ENCODE measurements at places on chromosomes 1 and 21.

DNA sequence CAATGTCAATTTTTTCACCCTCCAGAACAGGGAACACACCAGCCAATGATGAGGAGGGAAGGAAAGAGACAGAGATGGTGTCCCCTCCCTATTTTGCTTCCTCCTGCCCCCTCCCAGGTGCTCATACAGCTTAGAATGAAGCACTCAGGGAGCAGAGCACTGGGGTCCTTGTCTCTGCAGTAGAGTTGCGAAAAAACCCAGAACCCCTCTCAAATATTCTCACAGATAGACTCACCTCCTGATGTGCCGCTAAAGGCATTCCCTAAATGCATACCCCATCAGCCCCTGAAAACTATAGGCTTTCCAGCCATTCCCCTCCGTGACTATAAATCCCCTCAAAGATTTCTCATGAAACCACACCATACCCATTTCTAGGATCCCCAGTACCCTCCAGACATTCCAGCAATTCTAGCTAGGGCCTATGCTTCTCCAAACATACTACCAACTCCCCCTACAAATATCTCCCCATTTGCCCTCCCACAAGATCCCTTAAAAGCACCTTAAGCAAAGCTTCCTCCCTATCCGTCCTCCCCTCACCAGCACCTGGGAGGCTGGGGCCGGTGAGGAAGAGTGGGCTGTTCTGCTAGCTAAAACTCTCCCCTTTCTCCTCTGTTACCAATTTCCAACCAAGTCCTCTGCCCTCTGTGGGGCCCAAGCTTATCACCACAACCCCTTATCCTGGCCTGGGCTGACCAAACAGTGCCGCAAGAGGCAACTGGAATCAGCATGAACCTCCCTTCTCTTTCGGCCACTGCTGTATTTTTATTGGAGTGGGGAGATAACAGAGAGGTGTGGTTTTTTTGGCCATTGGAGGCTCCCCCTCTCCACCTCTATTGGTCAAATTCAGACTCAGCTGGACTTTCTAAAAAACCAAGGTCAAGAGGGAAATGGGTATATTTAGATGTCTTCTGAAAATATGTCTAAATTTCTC, 54.7 kb downstream of the RHBG start:
- no peak for DNase-seq

DNA sequence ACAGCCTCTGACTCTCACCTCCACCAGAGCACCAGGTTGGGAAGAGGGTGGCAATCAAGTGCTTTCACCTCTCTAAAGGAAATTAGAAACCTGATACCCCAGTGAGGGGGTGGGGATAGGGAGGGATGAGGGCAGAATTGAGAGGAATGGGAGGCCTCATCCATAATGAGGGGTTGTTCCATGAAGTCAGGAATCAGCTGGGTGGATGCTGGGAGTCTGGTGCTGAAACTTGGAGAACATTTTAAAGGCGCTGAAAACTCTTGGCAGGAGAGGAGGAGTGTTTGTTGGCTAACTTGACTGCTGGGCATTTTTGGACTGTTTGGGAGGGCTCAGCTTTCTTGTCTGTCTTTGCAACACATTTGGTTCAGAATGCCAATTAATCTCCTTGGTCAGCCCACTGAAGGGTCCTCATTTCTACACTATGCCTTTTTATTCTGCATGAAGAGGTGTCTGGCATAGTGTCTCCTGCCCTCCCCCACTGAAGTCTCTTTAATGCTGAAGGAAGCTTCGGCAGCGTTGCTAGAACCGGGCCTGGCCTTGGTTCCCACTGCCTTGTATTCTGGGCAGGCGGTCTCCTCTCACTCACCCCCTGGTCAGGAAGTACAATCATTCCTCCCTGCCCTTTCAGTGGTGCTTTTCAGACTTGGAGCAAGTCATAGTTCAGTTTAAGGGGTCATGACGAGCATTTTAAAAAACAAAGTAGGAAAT, 2.2 kb downstream of the PHGDH start:
- no peak for DNase-seq

DNA sequence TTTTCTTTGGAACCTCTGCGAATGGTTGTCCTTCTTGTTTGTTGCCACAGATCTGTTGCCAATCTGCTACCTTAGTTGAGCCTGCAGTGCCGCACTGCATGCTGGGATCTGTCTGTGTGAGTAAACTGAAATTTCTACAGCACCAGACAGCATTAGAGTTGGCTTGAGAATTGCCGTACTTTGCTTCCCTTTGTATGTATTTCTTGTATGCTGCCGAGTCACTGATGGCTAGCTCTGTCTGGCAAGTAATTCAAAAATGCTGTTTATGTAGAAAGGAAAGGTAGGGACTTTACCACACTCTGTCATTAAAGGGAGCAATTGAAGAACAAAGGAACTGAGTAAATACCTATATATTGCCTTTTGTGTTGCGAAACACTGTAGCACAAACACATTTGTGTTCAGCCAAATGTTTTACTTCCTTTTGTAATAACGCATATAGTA, 857.4 kb downstream of the USP25 start:
- no peak for DNase-seq

- no peak for DNase-seq
Observed at GRCh38 chr1:223667484-223668182, 2.1 kb upstream of the CAPN8 start.

- no peak for DNase-seq
Observed at GRCh38 chr1:43537423-43538142, 6.9 kb downstream of the PTPRF start.

- DNase-seq: no peak
Observed at GRCh38 chr1:217498209-217498608, 132.7 kb downstream of the GPATCH2 start.

DNA sequence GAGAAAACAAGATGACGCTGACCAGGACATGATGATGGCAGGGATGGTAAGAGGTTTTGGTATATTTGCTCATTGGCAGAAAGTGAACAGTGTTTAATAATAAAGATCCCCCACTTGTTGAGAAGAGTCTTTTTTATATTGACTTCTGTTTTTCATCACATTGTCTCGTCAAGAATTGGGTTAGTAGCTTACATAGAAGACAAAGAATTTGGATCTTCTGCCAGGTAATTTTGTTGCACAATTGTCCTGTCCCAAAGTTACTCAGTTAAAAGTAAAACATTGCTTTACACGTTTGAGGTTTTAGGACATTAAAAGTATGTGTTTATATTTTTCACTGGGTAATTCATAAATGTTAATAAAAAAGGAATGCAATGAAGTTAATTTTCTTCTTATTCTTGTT, 48.3 kb upstream of the LAMC2 start:
- no peak for DNase-seq

DNA sequence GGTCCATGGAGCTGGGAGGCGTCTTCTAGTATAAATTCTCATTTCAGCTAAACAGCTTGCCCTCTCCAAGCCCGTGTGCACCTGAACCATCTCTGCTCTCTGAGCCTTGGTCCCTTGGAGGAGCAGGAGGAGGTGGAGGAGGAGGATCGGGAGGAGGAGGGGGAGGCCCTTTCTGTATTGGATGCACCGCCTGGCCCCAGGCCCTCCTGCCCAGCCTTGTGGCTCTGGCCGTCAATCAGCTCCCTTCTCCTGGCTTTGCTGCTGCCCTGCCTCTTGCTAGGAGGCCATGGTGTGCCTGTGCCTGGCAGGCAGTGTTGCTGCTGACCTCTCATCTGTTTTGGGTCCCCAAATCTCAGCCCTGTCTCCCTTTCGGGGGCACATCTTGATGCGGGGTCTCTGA, 9.0 kb downstream of the COL18A1 start:
- DNase-seq: no peak

GRCh38 chr1:45792744-45793143, 10.7 kb upstream of the MAST2 start:
- DNase-seq: no peak

DNA sequence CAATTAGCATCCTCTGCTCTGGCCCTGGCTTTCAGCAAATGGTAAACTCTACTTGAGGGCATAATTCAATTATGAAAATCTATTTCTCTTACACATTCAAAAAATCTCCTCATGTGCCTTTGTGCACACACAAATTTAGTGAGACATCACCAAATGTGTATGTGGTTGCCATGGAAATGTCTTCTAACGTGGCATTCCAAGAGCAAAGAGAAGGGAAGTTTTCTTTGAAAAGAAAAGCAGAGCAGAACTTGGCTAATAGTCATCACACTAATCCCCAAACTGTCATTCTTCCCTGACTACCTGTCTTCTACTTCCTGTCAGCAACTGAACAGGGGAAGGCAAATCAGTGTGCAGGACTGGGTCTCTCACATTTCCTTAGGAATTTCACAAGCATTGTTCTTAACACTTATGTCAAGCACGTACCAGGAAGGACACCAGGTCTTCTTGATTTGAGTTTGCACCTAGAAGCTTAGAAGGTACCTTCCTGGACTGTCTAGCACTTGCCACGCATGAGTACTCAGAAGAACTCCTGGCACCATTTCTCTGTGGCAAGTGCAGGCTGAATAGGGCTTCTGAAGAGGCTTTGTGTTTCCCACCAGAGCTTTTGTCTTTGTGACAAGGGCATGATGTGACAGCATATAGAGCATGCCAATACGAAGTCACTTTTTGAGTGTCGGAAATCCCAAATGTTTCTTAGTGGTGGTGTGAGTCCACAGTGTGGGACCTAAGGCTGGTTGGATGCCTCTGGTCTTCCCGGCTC, 32.3 kb downstream of the MAN1C1 start:
- no peak for DNase-seq

DNA sequence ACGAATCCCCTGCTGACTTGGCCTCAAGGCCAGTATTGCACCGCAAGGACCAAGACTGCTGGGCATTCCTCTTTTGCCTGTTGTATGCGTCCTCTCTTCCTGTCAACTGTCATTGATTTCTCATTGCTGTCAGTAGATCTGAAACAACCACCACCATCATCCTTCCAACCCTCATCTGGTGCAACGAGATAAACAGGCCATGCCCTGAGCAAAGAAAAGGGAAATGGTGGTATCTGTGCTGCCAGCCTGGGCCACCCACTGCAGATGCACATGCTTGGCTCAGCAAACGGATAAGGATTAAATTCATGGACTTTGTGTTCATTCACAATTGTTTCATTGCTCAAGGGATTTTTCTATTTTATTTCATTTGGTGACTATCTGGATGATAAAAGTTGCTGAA, 13.6 kb downstream of the OXCT2 start:
- DNase-seq: no peak

GRCh38 chr1:12454406-12455391, 163.3 kb downstream of the DHRS3 start:
- no peak for DNase-seq

GRCh38 chr1:16014509-16015482, 3.0 kb downstream of the HSPB7 start:
- no peak for DNase-seq

GRCh38 chr1:33426916-33427315, 4.0 kb downstream of the PHC2 start:
- no peak for DNase-seq

- DNase-seq: no peak
Observed at GRCh38 chr1:68973459-68974244, 476.8 kb upstream of the DEPDC1 start.

GRCh38 chr1:37845049-37845646, 14.2 kb downstream of the MTF1 start:
- DNase-seq: no peak

DNA sequence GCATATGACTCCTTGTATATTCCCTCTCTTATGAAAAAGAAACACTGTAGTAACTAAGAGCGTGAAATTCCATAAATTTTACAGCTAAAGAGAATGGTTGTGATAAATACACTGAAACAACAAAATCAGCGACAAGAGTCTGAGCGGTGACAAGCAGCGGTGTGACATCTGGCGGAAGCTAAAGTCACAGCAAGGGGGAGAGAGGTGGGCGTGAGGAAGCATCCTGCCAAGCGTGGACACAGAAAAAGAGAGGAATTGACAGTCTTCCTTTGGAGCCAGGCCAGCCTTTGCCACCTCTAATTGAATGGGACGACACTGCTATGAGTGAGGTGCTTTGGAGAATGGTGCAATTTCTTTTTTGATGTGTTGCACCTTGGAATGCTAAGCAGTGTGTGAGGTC, 25.9 kb downstream of the PSMB2 start:
- DNase-seq: no peak

- DNase-seq: no peak
Observed at GRCh38 chr1:90262791-90263190, 267.9 kb downstream of the ZNF326 start.

- no peak for DNase-seq
Observed at GRCh38 chr1:150809651-150810050, 1.6 kb upstream of the CTSK start.

GRCh38 chr1:183562701-183563100, 27.6 kb downstream of the NCF2 start:
- no peak for DNase-seq
